Psoas muscle (tissue), 8 donors: ENCODE measurements at places on chromosomes 7 and 10.

DNA sequence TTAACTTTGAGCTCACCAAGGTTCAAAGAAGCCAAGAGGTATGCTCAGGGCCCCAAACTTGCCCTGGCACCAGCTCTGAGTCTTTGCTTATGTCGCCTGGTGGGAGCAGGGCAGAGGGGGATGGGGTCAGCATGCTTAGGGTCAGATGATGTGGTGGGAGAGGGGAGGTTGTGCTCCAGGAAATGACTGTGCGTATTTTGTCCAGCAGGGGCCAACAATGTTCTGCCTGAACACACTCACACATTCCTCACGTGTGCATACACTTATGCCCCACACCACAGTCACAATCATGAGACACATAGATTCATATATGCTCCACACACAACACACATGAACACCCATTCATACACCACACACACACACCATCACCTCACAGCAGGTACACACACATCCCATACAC, 4.4 kb upstream of the RAMP3 start:
- DNase-seq = no peak
- H3K4me1 ChIP-seq = no peaks in the 10 kb centered on the region
- no peaks in the 10 kb centered on the region for H3K27me3 ChIP-seq
- no peaks in the 10 kb centered on the region for H3K36me3 ChIP-seq

GRCh38 chr10:93447970-93448369, 34.2 kb downstream of the MYOF start:
- no peak for DNase-seq
- H3K4me1 ChIP-seq = no peaks in the 10 kb centered on the region
- no peak overlapping the region for H3K27ac ChIP-seq
- H3K36me3 ChIP-seq = peaks cover 4% of the 10 kb centered on the region
- H3K4me3 ChIP-seq = no peak overlapping the region

GRCh38 chr7:32154797-32155196, 84.6 kb upstream of the PDE1C start:
- no peaks in the 10 kb centered on the region for H3K27me3 ChIP-seq
- DNase-seq = peak; percentile 16
- no peak overlapping the region for H3K4me3 ChIP-seq
- no peaks in the 10 kb centered on the region for H3K4me1 ChIP-seq
- H3K36me3 ChIP-seq = no peaks in the 10 kb centered on the region

GRCh38 chr7:91690541-91691070, 189.9 kb downstream of the MTERF1 start:
- DNase-seq = no peak
- H3K4me3 ChIP-seq = no peak overlapping the region
- H3K27ac ChIP-seq = no peak overlapping the region
- no peaks in the 10 kb centered on the region for H3K4me1 ChIP-seq
- H3K27me3 ChIP-seq = no peaks in the 10 kb centered on the region

DNA sequence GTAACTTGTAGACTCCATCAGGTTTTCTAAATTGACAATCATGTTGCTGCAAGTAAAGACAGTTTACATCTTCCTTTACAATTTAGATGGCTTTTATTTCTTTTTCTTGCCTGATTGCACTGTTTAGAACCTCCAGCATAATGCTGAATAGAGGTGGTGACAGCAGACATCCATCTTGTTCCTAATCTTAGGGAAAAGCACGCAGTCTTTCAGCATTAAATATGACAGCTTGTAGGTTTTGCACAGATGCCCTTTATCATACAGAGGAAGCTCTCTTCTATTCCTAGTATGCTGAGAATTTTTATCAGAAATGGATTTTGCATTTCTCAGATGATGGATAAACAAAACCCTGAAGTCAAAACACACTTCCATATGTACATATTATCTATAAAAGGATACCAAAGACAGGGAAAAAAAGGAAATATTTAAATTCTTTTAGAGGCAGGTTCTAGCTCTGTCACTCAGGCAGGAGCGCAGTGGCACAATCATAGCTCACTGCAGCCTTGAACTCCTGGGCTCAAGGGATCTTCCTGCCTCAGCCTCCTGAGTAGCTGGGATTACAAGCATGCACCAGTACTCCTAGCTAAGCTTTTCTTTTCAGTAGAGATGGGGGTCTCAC, 69.1 kb upstream of the KCNIP2 start:
- no peaks in the 10 kb centered on the region for H3K36me3 ChIP-seq
- no peak overlapping the region for H3K4me3 ChIP-seq
- H3K27ac ChIP-seq = no peak overlapping the region
- no peaks in the 10 kb centered on the region for H3K4me1 ChIP-seq

DNA sequence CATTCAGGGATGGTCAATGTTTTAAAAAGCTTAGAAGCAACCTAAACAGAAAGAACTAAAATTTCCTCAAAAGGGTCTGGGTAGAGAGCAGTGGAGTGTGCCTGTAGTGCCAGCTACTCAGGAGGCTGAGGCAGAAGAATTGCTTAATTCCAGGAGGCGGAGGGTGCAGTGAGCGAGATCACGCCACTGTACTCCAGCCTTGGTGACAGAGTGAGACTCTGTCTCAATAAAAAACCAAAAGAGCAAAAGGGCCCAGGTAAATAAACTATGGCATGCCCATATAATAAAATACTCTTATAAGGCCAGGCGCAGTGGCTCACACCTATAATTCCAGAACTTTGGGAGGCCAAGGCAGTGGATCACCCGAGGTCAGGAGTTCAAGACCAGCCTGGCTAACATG, 93.0 kb downstream of the DNMBP start:
- no peak overlapping the region for H3K4me3 ChIP-seq
- peaks cover 11% of the 10 kb centered on the region for H3K4me1 ChIP-seq
- DNase-seq = no peak
- no peaks in the 10 kb centered on the region for H3K36me3 ChIP-seq
- H3K27me3 ChIP-seq = no peaks in the 10 kb centered on the region

- H3K36me3 ChIP-seq = no peaks in the 10 kb centered on the region
- H3K4me3 ChIP-seq = no peak overlapping the region
- no peaks in the 10 kb centered on the region for H3K4me1 ChIP-seq
- H3K27ac ChIP-seq = no peak overlapping the region
- peaks cover 2% of the 10 kb centered on the region for H3K27me3 ChIP-seq
Observed at GRCh38 chr10:8296090-8296733, 241.7 kb downstream of the GATA3 start.

- H3K4me3 ChIP-seq = no peak overlapping the region
- no peaks in the 10 kb centered on the region for H3K4me1 ChIP-seq
- H3K27me3 ChIP-seq = no peaks in the 10 kb centered on the region
Observed at GRCh38 chr7:41744161-41744560, 41.3 kb upstream of the INHBA start.

- no peak overlapping the region for H3K4me3 ChIP-seq
- no peak for DNase-seq
- no peaks in the 10 kb centered on the region for H3K36me3 ChIP-seq
- no peaks in the 10 kb centered on the region for H3K4me1 ChIP-seq
Observed at GRCh38 chr10:18000601-18001000, 48.9 kb downstream of the SLC39A12 start.

DNA sequence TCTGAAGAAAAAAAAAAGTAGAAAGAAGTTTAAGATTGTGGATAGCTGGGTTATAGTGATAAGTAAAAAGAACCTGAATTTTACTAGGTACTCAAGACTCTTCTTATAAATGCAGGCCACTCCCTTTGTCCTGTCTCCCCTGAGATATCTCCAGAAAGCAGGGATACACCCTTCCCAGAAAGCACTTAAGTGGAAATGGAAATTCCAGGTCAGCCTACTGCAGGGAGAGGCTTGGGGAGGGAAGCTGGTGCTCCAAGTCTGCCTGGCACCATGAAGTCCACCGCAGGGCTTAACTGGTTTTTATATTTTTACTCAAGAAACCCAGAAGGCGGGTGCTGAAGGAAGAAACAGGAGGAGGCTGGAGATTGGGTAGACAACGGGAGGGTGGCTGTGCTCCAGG, 162.3 kb downstream of the INHBA start:
- H3K4me1 ChIP-seq = no peaks in the 10 kb centered on the region
- DNase-seq = no peak
- no peaks in the 10 kb centered on the region for H3K27me3 ChIP-seq
- no peak overlapping the region for H3K4me3 ChIP-seq
- H3K27ac ChIP-seq = no peak overlapping the region
- H3K36me3 ChIP-seq = no peaks in the 10 kb centered on the region

GRCh38 chr10:110774069-110775019, 97.4 kb upstream of the PDCD4 start:
- no peaks in the 10 kb centered on the region for H3K36me3 ChIP-seq
- peak overlapping the region; percentile 81 for H3K27ac ChIP-seq
- peaks cover 46% of the 10 kb centered on the region for H3K4me1 ChIP-seq
- no peak for DNase-seq
- no peaks in the 10 kb centered on the region for H3K27me3 ChIP-seq

GRCh38 chr7:74503061-74503460, 49.4 kb downstream of the GTF2IRD1 start:
- peak overlapping the region; percentile 89 for H3K27ac ChIP-seq
- no peaks in the 10 kb centered on the region for H3K27me3 ChIP-seq
- H3K4me3 ChIP-seq = no peak overlapping the region
- H3K4me1 ChIP-seq = peaks cover 17% of the 10 kb centered on the region
